ENCODE measurements at places on chromosomes 16 and 17. TPM values are rescaled to one million over a fixed set of nuclear protein-coding genes. Genes with fewer than 3 reads are reported as not detected.

CIITA gene
- 6.5 TPM for polyA plus RNA-seq

- DNase-seq: no peak
Observed at GRCh38 chr16:76910931-76911330, 280.1 kb upstream of the MON1B start.

DNA sequence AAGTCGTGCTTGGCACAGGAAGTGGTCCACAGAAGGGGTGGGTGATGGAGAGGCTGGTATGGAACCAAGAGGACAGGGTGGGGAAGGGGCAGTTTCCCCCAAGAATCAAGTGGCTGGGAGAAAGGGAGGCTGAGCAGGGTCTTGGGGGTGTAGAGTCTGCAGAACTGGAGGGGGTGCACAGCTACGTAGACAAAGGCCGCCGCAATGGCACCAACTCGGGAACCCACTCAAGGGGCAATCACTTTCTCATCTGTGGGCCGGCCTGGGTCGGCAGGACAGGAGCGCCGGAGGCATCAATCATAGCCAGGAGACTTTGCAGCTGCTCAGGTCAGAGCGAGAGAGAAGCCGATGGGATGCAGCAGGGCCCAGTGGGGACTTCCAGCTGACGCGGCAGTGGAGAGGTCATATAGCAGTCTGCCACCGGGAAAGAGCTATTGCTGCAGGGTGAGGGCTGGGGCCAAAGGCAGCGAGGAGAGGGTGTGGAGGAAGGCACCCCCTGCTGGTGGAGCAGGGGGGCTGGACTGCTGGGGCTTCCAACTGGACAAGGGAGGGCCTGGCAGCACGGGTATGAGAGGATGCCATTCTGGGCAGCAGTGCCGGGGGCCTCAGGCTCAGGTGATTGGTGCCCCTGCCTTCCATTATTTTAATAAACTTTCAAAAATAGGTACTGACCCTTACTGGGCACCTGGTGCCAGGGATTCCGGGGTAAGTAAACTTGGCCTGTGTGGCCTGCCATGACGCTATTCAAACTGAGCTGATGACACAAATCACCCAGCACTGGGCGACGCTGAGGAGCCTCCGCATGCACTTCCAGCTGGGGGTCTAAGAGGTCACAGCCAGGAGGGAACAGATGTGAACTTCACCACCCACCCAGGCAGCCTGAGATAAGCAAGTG lies 52.5 kb upstream of the MTSS2 start:
- no peak for DNase-seq

- peak; percentile 80 for DNase-seq
Observed at GRCh38 chr17:44385287-44386181, 3.9 kb downstream of the ITGA2B start.

- DNase-seq: no peak
Observed at GRCh38 chr17:49595980-49596379, 20.3 kb downstream of the NXPH3 start.

PRAC1 gene
- polyA plus RNA-seq: not detected

DNA sequence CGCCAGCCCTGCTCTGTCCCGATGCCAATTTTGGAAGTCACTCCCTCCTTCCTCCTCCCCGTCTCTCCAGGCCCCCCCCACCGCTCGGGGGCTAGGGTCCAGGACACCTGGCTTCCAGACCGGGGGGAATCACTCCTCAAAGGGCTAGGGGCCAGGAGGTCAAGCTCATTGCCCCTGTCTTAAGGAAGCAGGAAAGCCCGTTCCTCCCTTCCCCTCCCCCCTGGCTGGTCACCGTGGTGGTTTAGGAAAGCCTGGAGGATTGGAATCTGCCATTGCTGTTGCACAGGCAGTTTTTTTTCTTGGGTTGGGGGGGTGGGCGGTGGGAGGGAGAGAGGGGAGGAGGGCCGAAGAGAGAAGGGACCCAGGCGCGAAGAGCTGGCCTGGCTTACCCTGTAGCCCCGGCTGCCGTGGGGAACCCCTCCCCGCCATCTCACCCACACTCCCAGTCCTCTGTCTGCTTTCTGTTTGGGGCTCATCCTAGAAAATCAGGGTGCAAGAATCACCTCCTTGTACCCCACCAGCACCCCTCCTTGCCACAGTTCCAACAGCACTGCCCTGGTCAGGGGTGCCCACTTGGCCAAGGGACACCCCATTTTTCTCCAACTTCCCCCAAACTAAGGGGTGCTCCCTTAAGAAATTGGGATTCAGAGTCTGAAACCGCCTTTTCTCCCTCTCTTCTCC lies 2.9 kb upstream of the BCL6B start:
- DNase-seq: peak; percentile 70

- no peak for DNase-seq
Observed at GRCh38 chr17:74390680-74391653, 23.7 kb downstream of the GPR142 start.

GRCh38 chr17:44361292-44362260 lies 2.1 kb downstream of the FAM171A2 start:
- peak; percentile 48 for DNase-seq

RHBDL1 gene
- polyA plus RNA-seq: 2.3 TPM

- DNase-seq: no peak
Observed at GRCh38 chr17:9206741-9207332, 185.5 kb downstream of the NTN1 start.

- no peak for DNase-seq
Observed at GRCh38 chr17:64244165-64244564, 18.9 kb downstream of the TEX2 start.

ESRP2 gene
- 45.5 TPM for polyA plus RNA-seq

DNA sequence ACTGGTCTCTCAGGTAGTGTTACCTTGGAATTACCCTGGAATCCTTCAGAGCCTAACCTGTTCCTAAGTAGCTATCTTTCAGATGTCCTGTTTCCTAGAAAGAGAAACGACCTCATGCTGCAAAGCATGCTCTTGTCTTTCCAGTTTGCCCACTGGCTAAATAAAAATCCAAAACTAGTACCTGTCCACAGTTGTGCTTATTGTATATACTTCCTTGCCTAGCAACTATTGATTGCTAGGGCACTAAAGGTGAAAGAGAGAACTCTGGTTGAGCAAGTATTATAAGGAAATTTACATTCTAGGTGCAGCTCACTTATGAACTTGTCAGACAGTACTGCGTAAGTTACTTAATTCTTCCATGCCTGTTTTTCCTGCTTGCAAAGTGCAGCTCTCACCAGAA lies 38.5 kb downstream of the LIG3 start:
- DNase-seq: no peak

GRCh38 chr17:68812876-68813584 lies 142.2 kb downstream of the ABCA8 start:
- no peak for DNase-seq

CD300LB gene
- 0.08 TPM for polyA plus RNA-seq

- DNase-seq: no peak
Observed at GRCh38 chr17:373613-374230, 21.1 kb upstream of the RPH3AL start.

GRCh38 chr16:75065521-75066149 lies 50.9 kb downstream of the LDHD start:
- no peak for DNase-seq

- DNase-seq: peak; percentile 42
Observed at GRCh38 chr17:55743103-55743679, 7.7 kb upstream of the PCTP start.

DNA sequence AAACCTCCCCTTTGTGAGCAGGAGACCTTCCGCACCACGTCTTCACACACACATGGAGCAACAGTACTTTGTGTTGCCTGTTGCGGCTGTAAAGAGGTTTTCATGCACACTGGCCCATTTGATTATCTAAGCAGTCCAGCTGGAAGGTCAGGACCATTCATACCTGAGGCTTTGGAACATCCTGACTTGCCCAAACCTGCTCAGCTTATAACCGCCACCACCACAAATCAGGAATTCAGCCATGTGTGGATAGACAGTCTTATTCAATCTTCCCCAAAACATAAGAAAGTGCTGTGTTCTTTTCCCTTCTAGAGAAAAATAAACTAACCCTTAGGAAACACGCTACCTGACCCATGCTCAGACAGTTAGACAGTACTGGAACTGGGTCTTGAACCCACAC lies 81.6 kb upstream of the XYLT1 start:
- DNase-seq: no peak

LRRC37A gene
- polyA plus RNA-seq: 1.6 TPM

NDUFAF8 gene
- polyA plus RNA-seq: 29.2 TPM

DNA sequence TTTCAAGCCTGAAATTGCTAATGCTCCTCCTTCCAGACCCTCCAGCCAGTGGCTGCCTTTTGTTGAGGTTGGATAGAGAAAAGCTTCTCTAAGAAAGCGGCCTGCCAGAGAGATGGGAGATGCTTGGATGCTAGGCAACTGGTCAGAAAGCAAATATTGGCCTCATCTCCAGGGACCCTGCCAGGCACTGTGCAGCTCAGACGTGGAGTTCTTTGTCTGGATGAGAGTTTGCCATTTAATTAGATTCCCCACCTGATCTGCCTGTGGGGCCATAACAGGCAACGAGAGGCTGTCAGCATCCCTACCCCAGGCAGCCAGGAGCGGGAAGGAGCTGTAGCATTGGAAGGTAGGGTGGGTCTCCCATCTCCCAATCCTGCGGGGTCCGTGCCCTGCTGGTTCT lies 52.7 kb downstream of the ASIC2 start:
- DNase-seq: no peak

DNA sequence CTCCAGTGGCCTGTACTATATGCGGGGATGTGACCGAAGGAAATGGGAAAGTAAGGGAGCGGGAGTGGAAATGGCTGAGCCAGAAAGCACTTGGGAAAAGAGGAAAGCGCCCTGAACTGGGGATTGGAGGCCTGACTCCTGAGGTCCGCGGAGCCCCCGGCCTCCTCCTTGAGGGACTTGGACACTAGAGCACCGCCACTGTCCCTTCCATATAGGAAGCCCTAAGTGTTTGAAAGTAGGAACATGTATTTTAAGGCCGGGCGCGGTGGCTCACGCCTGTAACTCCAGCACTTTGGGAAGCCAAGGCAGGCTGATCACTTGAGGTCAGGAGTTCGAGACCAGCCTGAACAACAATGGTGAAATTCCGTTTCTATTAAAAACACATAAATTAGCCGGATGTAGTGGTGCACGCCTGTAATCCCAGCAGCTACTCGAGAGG lies 530 bp upstream of the ZDHHC7 start:
- DNase-seq: no peak

- no peak for DNase-seq
Observed at GRCh38 chr16:76577003-76577402, 299.8 kb downstream of the CNTNAP4 start.

- no peak for DNase-seq
Observed at GRCh38 chr16:23082161-23082788, 67.0 kb downstream of the USP31 start.

SLC16A13 gene
- 3.0 TPM for polyA plus RNA-seq

TNFRSF13B gene
- polyA plus RNA-seq: not detected

DNA sequence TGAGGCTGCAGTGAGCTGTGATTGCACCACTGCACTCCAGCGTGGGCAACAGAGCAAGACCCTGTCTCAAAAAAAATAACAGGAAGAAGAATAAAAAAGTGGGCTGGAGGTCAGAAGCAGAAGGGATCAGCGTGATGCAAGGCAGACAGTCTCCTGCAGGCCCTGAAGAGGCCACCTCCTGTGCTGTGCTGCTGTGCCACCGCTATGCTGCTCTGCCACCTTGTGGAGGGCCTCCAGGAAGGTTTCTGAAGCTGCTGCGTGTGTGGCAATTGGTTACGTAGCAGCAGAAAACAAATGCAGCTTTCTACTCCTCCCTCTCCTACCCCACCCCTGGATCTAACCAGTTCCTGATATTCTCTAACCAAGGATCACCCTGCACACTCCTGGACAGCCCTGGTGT lies 815.5 kb downstream of the KCNJ18 start:
- DNase-seq: no peak

DNA sequence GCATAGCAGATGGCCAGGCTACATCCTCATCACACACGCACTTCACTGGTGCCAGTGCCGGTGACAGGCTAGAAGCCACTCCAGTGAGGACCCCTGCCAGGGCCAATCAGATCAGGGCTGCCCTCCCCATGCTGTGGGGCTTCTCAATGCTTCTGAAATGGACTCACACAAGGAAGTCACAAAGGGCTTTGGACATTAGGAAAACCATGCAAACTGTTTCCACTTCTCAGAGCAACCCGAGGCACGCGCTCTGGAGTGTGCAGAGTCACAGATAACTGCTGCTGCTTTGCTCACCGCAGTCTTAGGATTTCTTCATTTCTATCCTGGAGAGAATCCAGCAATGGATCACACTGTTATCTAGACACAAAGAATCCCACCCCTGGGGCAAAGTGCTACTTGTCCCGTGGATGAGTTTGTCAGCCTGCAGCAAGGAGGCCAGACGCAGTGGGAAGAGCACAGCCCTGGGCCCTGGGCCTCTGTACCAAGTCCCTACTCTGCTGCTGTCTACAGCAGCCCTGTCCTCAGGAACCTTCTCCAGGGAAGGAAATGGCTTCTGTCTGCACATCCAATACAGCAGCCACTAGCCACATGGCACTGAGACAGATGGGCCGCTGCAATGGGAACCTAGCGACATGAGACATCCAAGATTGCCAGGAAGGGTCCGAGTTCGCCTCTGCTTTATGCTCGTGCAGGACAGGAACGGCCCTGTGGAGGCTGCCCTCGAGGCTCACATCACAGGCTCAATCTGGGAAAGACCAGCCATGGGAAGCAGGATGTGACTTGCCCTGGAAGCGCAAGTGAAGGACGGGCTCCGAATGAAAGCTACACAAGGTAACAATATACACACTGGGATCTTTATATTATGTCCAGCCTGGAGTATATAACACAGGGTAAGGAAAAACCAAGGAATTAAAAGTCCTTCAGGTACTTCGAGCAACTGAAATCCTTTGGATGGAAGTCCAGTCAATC lies 169.3 kb downstream of the ZFHX3 start:
- no peak for DNase-seq

DNA sequence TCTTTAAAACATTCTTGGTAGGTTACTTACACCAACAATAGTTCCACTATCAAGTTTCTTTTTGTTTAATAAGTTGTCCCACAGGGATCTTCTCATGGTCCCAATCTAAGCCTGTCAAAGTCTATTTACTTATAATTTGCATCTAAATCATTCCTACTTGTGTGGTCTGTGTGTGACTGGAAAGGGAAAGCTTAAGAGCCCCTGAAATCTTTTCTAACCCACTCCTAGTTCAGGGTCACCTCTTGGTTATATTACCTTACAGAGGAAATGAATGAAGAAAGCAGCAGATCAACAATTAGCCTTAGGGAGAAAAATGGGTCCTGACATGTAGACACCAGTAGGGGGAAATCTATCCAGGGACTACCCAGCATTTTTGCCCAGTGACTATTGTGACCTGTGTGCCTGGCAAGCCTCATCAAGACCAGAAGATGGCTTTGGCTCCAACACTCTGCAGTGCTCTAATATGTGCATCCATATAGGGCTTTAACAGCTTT lies 110.4 kb upstream of the HAS3 start:
- DNase-seq: no peak

CDRT15L2 gene
- polyA plus RNA-seq: not detected

NLK gene
- 11.6 TPM for polyA plus RNA-seq

STH gene
- polyA plus RNA-seq: not detected

All from pancreas (tissue), 10 donors.